ENCODE measurements at places on chromosomes 4 and X.
A peak's percentile ranks its signal among the peaks of the same experiment; 100 is the strongest.

DNA sequence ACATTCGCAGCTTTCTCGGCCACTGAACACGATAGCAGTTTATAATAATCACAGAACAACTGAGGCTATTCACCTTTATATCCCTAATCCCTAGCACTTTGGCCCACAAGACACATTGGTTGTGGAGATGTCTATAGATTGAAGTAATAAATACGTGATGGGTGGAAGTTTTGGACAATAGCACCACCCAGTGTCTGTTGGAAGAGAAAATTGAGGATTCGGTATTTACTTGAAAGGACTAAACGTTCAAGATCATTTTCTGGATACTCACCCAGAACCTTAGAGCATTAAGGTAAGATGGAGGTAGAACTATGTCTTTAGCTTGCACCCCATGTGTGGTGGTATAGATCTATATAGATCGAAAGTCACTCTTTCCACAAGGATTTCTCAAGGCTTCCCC lies 787 bp upstream of the TMSB15A start:
- no peak for DNase-seq

GRCh38 chr4:8173492-8174242 lies 15.1 kb upstream of the ABLIM2 start:
- DNase-seq, result no peak

DNA sequence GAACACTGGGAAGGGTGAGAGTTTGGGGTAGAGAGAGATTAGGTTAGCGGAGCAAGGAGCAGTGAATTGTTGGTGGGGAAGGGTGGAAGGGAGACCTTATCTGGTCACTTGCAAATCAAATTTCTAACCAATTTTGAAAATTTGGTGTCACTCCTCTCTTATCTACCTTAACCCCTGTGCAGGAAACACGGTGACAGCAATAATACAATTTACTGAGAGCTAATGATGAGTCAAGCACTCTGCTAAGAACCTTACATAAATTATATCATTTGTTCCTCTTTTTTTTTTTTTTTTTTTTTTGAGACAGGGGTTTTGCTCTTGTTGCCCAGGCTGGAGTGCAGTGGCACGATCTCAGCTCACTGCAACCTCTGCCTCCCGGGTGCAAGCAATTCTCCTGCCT lies 116.4 kb downstream of the C4orf51 start:
- DNase-seq, result no peak

GRCh38 chrX:120207009-120207605 lies 43.5 kb upstream of the ZBTB33 start:
- no peak for DNase-seq

- DNase-seq, result peak; percentile 40
Measured at GRCh38 chr4:6942238-6942800, 32.7 kb downstream of the TBC1D14 start.

- DNase-seq, result no peak
Measured at GRCh38 chrX:24692305-24692704, 1.4 kb upstream of the POLA1 start.

GRCh38 chrX:6432226-6432625 lies 102.7 kb downstream of the VCX3A start:
- DNase-seq, result no peak

DNA sequence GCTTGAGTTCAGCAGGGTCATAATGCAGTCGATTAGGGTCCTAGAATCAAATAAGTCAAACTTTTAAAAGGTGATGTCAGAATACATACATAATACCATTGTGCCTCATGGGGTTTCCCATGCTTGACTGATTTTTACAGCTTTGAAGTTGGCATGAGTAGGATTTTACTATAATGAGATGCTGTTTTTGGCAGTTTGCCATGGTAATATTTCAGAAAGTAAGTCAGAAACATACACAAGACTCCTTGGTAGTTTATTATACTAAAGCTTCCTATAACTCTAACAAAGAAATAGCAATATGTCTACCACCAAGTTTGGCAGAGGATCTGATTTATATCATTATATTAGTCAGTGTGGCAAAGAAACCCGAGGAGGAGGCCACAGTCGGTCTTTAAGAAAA lies 45.2 kb downstream of the PHKA2 start:
- DNase-seq, result no peak

DNA sequence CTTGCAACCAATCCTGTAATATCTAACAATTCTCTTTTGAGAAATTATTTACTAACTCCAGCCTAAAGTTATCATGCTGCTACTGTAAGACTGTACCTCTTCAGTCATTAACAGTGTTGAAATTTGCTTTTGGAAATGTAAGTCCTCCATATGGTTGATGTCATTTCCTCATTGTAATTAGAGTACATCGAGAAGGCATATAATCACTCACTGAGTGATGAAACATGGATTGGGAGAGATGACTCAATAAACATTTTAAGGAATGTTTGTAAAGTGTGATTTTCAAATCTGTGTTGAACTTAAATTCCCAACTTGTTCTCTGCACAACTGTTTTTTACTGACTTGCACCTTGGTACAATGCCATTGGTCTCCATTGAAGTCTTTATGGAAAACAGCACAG lies 61.2 kb downstream of the HMGB2 start:
- DNase-seq, result no peak

DNA sequence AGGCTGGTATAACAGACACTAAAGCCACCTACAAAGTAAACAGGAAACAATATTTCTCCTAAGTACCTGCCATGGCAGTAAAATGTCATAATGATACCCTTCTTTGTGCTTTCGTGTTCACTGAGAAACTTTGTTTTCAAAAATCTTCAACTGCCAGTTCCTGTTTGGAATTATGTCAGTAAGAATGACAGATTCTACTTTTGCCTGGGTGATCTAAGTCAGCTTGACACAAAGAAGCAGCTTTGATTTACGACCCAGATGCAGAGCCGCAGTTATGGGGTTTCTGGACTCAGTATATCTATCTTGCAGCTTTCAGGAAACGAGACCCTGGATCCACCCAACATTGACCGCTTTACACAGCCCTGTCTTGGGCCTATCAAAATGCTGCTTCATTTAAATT lies 71.2 kb downstream of the SNX25 start:
- no peak for DNase-seq

- no peak for DNase-seq
Measured at GRCh38 chrX:69154051-69154450, 11.2 kb downstream of the PJA1 start.

DNA sequence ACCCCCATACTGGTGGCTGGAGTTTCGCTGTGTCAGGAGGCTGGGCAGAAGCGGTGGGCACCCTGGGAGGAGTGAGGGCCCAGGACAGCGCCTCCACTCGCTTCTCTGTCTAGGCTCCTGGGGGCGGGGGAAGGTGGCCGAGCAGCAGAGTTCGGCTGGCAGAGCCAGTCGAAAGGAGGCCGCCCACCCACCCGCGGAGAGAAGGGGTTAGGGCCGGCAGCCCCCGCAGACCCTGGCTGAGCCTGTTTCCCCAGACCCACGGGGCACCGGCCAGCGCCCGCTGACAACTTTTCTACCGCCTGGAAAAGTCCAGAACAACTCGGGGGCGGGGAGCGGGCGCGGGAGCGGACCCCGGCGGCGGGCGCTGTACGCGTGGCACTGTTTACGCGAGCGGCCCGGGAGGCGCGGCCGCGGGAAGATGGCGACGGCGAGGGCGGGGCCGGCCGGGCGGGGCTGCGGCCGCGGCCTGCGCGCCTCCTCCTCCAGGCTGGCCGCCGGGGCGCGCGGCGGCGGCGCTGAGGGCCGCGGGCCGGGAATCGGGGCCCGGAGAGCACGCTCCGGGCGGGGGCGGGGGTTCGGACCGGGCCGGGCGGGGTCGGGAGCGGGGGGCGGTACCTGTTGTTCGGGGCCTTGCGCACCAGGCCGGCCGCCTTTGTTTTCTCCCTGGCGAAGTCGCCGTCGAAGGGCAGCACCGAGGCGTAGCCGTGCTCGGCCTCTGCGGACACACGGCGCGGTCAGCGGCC lies 628 bp downstream of the MXD4 start:
- DNase-seq, result peak; percentile 72

- no peak for DNase-seq
Measured at GRCh38 chr4:59838236-59838635, 1361.9 kb upstream of the ADGRL3 start.

GRCh38 chrX:47078129-47079043 lies at the start of gene RGN:
RGN (plus strand) TSS chrX:47078443; CDS start chrX:47081145, 2,702 bp downstream.
- no peak for DNase-seq

GRCh38 chr4:53601251-53601764 lies 10.0 kb upstream of the LNX1 start:
- DNase-seq, result no peak

DNA sequence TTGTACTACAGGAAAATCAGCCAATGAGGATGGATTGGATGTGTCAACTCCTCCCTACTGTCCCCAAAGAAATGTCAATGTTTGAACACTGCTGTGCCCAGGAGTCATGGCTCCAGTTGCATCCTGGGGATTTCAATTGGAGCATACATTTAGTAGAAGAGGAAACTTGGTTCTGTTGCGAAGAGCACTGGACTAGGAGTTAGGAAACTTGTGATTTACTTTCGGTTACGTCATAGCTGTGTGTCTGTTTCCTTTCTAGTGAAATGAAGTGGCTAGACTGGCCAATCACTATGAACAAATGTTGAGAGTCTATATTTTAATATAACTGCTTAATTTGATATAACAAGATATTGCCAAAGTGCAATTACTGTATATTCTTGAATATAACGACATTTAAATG lies 35.2 kb downstream of the ARL9 start:
- DNase-seq, result no peak

DNA sequence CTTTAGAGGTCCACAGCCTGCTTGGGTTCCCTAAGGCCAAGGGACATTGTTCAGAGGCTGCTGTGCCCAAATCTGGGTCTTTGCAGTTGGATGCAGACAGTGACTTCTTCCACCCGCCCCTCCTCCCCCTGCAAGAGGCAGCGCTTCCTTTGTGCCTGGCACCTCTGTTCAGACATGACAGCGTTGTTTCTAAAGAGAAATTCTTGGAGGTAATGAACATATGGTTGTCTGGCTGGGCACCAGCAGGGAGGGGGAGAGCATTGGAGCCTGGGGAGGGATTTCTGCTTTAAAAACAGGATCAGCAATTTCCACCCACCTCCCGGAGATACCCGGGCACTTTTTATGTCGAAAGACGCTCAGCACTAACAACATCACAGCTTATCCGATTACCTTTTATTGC lies 51.5 kb downstream of the PSAPL1 start:
- no peak for DNase-seq

GRCh38 chr4:125735102-125735501 lies 420.3 kb downstream of the FAT4 start:
- no peak for DNase-seq

DNA sequence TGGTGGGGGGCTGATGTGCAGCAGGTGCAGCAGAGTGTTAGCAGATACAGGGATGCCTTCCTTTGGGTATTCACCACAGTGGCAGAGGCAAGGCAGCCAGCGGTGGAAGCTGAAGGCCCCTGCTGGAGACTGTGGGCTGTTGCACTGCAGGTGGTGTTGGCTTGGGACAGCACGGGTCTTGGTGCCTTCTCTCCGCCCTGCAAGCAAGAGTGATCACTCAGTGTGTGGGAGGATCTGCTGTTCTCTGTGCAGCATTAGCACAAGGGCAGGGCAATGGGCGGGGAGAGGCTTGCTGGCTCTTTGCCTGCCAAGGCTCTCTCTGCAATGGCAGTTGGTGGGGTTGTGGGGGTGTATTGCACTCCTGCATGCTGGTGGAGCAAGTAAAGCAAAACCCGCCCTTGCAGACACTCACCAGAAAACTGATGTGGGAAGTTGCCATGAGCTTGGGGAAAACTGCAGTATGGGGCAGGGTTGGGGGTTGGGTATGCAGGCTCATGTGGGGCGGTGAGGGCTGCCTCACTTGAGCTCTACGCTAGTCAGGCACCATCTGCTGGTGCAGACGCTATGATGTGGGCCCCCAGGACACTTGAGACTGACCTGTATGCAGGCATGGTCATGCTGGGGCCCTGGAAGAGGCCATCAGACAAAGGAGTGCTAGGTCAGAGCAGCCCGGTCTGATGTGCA lies 820.8 kb upstream of the GRIA3 start:
- no peak for DNase-seq

- DNase-seq, result no peak
Measured at GRCh38 chr4:152385551-152385950, 150.3 kb downstream of the FBXW7 start.

Measured in T-helper 2 cell treated with Interferon-gamma antibody and Interleukin-4, amounts not matched to agents 5 μg/mL and 100 μg/mL, for 36 hours (primary cell).